DND-41 (cell line): ENCODE measurements at places on chromosomes 16 and 17.

DNA sequence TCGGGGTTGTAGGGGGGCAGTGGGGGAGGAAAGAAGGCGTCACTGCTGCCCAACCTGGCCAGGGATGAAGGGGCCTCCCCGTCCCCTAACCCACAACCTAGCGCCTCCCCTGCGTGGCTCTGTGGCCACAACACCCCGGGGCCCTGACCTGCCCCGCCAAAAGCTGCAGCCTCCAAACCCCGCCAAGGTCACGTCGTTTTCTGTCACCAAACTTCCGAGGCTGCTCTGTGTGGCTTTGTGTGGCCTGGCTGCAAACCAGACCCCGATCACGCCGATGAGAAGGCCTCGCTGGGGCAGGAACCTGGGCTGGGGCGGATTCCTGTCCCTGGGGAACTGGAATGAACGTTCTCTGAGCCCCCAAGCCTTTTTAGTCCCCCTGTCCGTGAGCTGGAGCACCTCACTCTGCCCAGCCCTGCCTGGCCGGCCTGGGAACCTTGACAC lies 30.5 kb upstream of the CIBAR2 start:
- no peak for DNase-seq

DNA sequence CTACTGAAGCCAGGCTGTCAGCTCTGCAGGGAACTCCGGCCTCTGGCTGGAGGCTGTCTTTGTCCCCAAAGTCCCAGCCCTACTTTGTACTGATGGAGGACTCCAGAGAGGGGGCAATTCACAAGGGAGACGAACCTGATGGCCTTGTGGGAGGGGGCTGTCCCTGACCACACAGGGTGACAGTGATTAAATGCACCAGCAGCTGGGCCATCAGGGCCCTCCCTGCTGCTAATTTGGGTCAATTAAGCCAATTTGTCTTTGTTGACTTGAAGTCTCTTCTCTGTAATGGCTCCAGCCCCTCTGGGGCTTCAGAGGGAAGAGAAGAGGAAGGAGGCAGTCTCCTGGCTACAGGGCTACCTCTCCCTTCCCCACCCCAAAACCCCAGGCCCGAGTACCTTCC lies 22.0 kb downstream of the TMEM132E start:
- no peak for DNase-seq

DNA sequence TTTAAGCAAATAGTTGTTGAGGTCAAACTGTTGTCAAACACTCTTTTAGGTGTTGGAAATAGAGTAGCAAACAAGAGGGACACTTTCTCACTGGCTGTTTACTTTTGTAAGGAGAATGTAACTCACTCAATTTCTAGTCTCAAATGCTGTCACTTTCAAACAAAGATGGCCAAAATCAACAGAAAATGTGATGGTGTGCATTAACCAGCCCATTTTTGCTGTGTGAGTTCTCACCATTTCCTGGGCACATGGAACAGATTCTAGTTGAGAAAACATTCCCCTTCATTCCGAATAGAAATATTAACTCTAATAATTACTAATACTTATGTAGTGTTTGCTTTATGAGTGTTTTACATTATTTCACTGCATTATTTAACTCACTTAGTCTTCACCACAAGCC lies 128.2 kb upstream of the XYLT1 start:
- DNase-seq, result no peak

DNA sequence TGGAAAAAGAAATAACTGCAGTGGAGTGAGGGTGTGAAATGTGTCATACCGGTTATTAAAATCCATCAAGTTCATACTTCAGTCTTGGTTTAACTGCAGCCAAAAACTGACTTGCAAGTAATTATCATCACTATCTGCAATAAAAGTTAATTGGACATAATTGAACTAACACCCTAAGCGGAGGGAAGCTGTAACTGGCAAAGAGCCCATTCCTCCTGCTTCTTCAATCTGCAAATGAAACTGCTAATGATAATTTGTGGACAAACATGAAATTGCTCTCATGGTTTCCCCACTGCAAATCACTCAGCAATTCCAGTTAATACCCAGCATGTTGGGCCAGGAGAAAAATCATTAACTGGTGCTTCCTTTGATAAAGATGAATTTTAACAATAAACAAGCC lies 46.5 kb downstream of the FAM222B start:
- no peak for DNase-seq

DNA sequence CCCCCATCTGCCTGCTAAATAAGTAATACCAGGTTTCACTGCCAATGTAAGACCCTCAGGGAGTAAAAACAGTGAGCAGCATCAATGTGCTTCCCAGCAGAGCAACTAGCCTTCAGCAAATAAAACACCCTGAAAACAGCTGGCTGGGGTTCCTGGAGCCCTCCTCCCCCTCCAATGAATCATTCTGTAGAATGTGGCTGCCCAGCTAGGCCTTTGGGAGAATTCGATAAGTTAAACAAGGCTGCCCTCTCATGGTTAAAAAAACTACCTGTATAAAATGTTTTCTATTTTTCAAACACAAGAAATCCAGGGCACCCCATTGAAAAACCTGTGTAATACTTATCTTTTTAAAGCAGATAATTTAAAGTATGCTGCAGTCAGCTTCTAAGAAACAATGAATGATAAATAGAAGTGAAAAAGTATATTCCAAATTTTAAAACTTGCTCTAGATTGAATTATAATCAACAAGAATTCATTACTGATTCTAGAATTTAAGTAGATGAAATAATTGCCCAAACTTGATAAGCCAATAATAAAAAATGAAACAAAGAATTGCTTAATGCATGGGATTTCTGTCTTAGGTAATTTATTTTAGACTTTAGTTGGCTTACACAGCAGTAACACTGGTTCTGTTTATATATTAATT lies 9.4 kb upstream of the TOM1L1 start:
- peak; percentile 6 for DNase-seq

- DNase-seq, result no peak
Measured at GRCh38 chr16:46774743-46775177, 26.6 kb upstream of the MYLK3 start.

- no peak for DNase-seq
Measured at GRCh38 chr17:66337866-66338485, 35.6 kb downstream of the PRKCA start.

DNA sequence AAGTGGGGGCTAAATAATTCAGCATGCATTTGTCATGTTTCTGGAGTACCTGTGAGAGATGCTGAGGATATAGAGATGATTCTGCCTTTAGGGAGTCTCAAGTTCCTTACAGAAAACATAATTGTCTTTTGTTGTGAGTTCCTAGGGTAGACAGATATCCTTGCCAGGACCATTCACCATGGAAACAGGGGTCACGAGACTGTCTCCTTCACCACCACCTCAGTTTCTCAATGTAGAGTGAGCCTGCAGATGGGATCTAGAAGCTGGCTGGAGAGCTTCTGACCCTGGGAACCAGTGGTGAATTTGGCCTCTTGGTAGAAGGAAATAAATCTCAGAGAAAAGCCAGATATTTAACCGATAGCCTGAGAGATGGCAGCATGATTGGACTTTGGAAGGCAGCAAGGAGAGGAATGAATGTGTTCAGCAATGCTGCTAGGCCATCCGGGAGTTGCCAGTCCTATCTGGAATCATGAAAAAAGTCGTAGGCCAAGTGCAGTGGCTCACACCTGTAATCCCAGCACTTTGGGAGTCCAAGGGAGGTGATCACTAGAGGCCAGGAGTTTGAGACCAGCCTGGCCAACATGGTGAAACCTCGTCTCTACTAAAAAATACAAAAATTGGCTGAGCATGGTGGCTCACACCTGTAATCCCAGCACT lies 7.4 kb upstream of the HDAC5 start:
- DNase-seq, result no peak

DNA sequence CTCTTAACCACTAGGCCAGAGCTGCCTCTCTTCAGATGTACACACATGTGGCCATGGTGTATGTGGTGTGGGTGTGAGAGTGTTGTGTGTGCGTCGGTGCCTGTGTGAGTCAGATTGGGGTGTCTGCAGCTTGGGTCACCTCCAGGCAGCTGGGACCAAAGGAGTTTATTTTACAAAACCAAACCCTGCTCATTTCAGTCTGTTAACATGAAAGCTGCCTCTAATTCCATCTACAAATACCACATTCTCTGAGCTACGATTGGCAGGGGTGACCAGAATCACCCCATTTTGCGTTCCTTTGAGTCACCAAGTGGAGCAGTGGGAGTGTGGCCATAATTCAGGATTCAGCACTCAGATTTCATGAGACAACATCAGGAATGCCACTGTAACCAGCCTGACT lies 105.3 kb downstream of the IRX5 start:
- DNase-seq, result no peak

DNA sequence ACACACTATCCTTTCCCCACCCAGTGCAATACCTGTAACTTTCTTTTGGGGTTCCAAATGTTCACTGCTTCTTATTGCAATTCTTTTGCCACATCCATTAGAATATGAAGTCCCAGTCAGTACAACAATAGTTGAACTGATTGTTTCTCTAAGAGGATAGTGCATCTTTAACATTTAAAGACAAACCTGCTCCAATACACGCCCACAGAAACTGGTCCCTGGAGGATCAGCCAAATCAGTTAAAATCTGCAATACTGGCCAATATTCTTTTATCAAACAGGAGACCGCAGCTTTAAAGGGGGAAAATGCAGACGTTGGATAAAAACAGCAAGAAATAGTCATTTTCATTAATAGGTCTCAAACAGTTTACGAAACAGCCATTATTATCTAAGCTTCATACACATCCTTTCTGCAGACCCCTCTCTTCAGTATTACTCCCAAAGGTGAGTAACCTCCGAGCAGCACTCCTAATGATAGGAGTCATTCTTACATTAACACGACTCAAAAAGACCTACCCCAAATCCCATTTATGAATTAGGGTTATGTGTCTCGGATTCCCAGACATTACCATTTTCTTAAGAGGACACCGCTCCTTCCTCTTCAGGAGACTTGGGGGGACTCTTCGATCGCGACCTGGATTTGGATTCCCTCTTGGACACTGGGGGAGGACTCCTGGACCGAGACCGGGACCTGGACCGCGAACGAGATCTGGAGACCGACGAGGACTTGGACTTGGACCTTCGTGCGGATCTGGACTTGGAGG lies 1.4 kb downstream of the SRSF2 start:
- no peak for DNase-seq

DNA sequence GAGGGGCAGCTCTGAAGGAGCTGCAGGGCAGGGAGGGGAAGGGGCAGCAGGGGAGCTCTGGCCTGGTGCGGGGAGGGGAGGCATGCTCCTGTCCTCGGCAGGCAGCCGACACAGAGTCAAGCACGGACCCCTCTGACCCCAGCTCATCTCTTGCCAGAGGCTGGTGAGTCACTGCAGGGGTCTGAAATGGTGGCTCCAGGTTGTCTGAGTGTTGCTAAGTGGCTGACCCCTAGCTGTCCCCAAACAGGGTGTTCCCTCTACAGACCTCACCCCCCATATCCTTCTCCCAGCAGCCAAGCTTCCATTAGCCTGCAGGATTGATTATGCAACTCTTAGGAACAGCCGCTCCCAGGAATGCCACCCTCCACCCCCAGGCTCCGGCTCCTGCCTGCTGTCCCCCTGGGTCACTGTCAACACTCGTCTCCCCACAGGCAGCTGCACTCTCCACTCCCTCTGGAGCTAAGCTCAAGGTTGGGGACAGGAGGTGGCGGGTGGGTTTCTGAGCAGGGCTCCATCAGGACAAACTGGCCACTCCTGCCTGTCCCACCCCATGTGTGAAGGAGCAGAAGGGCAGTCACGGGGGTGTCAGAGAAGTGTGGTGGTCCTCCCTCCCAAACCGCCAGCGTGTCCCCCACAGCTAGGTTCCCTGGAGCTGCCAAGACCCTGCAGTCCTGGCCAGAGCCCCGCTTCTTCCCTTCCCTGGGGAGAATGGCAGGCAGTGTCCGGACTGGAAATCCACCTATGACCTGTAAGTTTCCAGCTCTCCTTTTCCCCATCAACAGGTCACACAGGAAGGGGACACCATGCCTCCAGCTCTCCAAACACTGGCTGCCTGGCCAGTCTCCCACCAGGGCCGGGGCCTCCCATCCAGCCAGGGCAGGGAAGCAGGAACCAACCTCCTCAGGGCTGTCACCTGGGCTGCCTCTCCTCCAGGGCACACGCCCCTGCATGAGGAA lies 1.0 kb downstream of the MYLK3 start:
- no peak for DNase-seq

- DNase-seq, result no peak
Measured at GRCh38 chr17:61352781-61353491, 46.7 kb upstream of the TBX2 start.

DNA sequence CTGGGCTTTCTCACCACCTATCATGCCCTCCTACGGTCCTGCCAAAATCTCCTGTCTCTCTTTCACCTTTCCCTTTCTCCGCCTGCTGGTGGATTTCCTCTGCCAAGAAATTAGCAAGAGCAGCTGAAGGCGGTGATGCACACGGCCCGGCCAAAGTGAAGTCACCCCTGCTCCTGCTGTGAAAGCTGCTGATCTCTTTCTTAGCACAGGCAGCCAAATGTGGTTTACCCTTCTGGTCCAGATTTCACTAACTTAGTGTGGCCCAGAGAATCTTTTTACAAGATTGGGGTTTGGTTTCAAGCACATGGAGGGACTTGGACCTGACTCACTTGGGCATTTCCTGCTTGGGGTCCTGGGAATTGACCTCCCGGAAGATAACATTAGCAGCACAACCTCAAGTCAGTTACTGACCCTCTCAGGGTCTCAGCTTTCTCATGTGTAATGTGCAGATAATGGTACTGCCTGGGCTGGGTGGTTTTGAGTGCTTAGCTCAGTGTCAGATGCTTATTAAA lies 155.7 kb downstream of the SOCS1 start:
- no peak for DNase-seq

- DNase-seq, result no peak
Measured at GRCh38 chr17:17350491-17351355, 47.5 kb downstream of the NT5M start.

GRCh38 chr17:33525186-33525585 lies 232.1 kb upstream of the ASIC2 start:
- DNase-seq, result no peak

DNA sequence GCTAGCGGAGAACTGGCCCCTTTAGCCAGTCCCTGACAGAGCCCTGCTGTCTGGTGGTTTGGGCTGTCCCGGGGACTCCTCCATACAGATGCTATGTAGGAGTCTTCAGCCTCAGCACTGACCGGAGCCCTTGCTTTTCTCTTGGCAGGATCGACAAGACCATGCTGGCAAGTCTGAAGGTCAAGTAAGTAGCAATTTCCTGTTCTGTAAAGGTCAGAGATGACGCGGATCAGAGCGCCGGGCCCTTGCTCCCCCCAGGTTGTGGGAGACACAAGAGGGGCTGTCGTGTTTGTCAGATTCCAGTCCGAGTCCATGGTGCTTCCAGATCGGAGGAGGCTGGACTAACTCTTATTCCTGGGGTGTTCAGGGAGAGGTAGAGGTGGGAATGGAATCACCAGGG lies 4.1 kb downstream of the RAP1GAP2 start:
- no peak for DNase-seq

GRCh38 chr16:69494991-69495392 lies 70.6 kb downstream of the CYB5B start:
- no peak for DNase-seq

GRCh38 chr16:12090151-12090530 lies 113.6 kb downstream of the SNX29 start:
- DNase-seq, result no peak
